SJCRH30 (cell line): ENCODE measurements at places on chromosomes 4 and X. TPM values are rescaled to one million over a fixed set of nuclear protein-coding genes. Genes with fewer than 3 reads are reported as not detected.

The MAGEA10 gene
- not detected in 2 replicates for total RNA-seq

The CXCL6 gene
- 0.08 TPM in 1 of 2 replicates, not detected in the other for total RNA-seq

The CCDC160 gene
- total RNA-seq, result 0.47 and 0.89 TPM in 2 replicates

The CLNK gene
- not detected in 2 replicates for total RNA-seq

The TENM3 gene
- total RNA-seq, result 57.4 and 58.5 TPM in 2 replicates

The RHOH gene
- not detected in 2 replicates for total RNA-seq

- H3K27me3 ChIP-seq, result no peaks in the 10 kb centered on the region
- DNase-seq, result no peak
- H3K4me3 ChIP-seq, result no peak overlapping the region
- no peaks in the 10 kb centered on the region for H3K4me1 ChIP-seq
- H3K36me3 ChIP-seq, result no peaks in the 10 kb centered on the region
- H3K27ac ChIP-seq, result no peak overlapping the region
These were observed 93.5 kb downstream of the GRXCR1 start for GRCh38 chr4:42985976-42986375.

DNA sequence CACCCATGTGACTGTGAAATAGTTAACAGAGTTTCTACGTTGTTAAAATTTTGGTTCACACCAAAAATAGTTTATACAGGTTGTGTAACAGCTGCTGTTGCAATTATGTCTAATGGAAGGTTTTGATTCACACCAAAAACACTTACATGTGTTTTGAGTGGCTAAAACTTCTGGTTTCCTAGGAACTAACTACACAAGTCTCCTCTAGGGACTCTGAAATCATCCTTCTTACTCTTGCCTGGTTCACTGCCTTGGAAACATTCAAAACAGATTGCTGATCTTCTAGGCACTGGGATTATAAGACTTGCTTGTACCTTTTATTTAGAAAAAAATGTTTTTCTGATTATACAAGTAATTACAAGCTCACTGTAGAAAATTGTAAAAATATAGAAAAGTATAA is 14.9 kb upstream of the MORC4 start:
- no peak for DNase-seq
- no peak overlapping the region for H3K27ac ChIP-seq
- H3K4me3 ChIP-seq, result no peak overlapping the region

DNA sequence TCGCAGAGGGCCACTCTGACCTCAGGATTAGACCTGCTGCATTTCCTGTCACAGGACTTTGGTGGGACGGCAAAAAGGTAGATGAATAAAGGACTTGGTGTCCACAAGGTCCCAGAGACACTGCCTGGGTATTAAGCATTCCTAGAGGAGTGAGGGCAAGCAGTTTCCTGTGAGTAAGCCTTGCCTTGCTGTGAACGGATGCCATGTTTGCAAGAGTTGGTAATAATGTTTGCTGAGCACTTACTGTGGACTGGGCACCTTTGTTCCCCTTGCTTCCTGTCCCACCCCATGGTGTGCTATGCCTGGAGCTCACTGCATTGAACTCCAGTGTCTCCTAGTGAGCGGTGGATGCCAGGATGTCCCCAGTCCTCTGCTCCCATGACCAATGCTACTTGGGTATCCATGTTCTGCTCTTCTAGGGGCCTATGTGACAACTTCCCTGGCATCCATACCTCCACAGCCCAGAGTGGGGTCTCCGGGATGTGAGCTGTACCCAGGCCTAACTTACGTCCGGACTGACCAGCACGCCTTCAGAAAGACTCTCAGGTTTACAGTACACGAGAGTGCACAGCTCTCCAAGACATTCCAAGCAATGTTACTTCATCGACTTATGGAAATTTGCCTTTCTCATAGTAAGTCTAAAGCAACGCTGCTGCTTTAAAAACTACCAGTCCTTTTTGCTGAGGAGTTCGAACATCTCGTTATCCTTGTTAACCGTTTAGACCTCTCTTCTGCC is 95.5 kb upstream of the MSX1 start:
- DNase-seq, result no peak
- no peaks in the 10 kb centered on the region for H3K36me3 ChIP-seq
- peaks cover 10% of the 10 kb centered on the region; the same call in 1 of the 2 replicates for H3K4me1 ChIP-seq

GRCh38 chr4:3821580-3822229 is 55.5 kb downstream of the ADRA2C start:
- peak overlapping the region; percentile 70 for H3K27ac ChIP-seq
- no peaks in the 10 kb centered on the region for H3K27me3 ChIP-seq
- peaks cover 16% of the 10 kb centered on the region for H3K4me1 ChIP-seq
- no peak overlapping the region for H3K4me3 ChIP-seq
- no peaks in the 10 kb centered on the region for H3K36me3 ChIP-seq
- peak; percentile 38 for DNase-seq

DNA sequence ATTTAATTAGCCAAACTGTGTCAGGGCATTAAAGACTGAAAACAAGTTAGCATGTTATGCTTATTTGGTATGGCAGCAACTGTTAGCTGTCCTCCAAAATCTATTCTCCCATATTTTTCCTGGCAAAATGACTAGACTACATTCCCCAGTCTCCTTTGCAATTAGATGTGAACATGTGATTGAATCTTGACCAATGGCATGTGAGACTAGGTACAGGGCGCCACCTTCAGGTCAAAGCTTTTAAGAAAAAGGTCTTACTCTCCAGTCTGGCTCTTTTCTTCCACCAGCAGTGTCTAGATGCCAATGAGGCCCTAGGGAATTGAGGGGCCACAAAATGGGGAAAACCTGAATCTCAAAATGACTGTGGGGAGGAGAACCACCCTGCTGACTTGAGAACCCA is 408.2 kb downstream of the SMARCA1 start:
- no peaks in the 10 kb centered on the region for H3K27me3 ChIP-seq
- no peak overlapping the region for H3K27ac ChIP-seq
- peak; percentile 31 for DNase-seq
- no peaks in the 10 kb centered on the region for H3K4me1 ChIP-seq
- no peaks in the 10 kb centered on the region for H3K36me3 ChIP-seq

DNA sequence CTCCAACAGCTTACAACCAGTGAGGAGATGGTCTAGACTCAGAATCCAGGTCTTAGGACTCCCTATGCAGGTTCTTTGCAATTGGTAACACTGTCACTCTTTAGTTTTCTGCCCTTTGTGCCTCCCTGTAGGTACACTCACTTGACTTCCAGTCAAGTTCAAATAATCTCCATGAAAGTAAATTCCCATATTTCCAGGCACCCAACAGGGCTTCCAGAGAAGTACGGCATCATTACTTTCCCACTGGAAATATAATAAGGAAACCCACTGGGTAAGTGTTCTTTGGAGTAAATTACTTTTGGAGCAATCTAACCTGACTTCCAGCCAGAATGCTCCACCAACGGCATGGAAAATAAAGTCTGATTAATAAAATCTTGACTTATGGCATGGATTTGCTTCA is 338.9 kb downstream of the HNRNPD start:
- H3K4me3 ChIP-seq, result no peak overlapping the region
- H3K27ac ChIP-seq, result no peak overlapping the region
- no peaks in the 10 kb centered on the region for H3K4me1 ChIP-seq
